Activated naive CD8-positive, alpha-beta T cell treated with anti-CD3 and anti-CD28 coated beads, Interleukin-2, amount 10 ng/mL, durations not matched to agents 7 days and 5 days (primary cell): ENCODE measurements at places on chromosomes 5 and 9. TPM values are rescaled to one million over a fixed set of nuclear protein-coding genes. Genes with fewer than 3 reads are reported as not detected.

GRCh38 chr9:90307167-90307833 lies 335.3 kb downstream of the DIRAS2 start:
- DNase-seq: no peak

- DNase-seq: no peak
Observed at GRCh38 chr9:120775859-120776258, 17.4 kb downstream of the FBXW2 start.

DNA sequence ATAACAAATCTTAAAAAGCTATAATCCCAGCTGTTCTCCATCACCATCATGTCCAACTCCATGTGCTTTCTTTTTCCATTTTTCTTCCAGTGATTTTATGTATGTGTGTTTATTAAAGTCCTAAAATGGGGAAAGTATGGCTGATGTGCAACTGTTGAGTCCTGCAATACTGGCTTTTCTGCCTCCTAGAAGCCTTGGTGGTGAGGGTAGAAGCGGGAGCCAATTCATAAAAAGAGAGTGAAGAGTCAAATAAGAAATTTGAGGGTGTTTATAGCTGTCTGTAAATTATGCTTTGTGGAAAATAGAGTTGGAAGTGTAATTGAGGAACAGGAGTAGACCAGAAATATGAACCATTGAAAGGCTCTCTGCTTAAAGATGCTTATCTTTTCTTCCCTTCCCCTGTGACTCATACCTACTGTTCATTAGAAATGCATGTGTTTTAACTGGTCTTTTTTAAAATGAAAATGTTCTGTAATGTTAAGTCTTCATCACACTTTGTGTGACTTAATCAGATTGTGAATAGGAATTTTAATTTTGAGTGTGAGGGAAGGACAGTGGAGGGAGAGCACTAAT lies 80.1 kb downstream of the ZCCHC7 start:
- DNase-seq: no peak

GRCh38 chr5:41648996-41649395 lies 138.6 kb upstream of the PLCXD3 start:
- no peak for DNase-seq

DNA sequence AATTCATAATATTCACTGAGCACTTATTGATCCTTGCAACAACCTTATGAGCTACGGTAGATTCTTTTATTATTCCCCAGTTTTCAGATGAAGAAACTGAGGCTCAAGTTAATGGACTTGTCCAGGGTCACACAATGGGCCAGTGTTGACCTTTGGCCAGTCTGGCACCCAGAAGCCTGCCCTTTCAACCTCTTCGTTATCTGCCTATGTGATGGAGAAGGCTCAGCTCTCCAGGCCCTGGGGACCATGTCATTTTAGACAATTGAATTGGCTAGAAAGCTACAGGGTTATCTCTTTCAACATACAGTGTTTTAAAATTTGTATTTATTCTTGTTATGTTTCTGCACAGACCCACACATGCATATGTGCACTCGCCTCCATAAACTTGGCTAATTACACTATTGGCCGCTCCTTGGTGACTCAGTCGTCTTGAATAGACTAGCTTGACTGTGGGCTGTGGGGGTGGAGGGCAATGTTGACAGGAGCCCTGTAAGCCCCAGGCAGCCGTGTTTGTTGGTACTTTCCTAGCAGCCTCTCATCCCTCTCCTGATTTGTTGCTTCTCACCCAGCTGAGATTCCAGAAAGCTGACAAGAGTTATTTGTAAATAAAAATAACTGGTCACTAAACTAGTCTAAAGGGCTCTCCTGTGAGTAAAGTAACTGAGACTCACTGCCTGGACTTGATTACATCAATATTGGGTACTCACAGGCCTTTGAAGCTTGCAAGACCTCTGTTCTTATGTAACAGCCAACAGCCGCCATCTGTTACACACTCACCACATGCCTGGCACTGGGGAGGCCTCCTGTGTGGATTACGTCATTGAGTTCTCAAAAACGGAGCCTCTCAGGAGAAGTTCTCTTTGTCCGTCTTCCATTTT lies 8.5 kb upstream of the ANGPTL2 start:
- no peak for DNase-seq

GRCh38 chr5:82917584-82917983 lies 159.6 kb downstream of the TMEM167A start:
- DNase-seq: no peak

- no peak for DNase-seq
Observed at GRCh38 chr5:155906046-155906445, 420.9 kb upstream of the SGCD start.

- DNase-seq: no peak
Observed at GRCh38 chr9:129712634-129713401, 40.0 kb downstream of the PTGES start.

The NAIP gene
- 10.1 TPM for total RNA-seq

The TRUB2 gene
- 18.7 TPM for total RNA-seq

- DNase-seq: no peak
Observed at GRCh38 chr9:13267743-13268142, 11.7 kb downstream of the MPDZ start.

DNA sequence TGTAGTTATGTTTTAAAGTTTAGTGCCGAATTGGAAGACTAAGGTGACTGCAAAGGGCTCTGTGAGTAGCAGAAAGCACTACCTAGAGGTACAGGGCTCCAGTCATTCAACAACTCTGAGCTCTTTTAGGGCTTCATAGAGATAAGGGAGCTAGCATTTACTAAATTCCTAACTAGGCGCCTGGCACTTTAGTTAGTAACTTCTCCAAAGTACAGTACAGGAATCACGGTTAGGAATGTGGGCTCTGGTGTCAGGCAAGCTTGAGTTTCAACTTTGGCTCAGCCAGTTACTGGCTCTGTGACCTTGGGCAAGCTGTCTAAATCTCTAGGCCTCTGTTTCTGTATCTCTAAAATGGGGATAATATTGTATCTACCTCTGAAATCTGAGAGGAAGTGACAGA lies 115.3 kb downstream of the SLIT3 start:
- DNase-seq: no peak

The GFPT2 gene
- total RNA-seq: 10.1 TPM

The FGD3 gene
- 161 TPM for total RNA-seq

DNA sequence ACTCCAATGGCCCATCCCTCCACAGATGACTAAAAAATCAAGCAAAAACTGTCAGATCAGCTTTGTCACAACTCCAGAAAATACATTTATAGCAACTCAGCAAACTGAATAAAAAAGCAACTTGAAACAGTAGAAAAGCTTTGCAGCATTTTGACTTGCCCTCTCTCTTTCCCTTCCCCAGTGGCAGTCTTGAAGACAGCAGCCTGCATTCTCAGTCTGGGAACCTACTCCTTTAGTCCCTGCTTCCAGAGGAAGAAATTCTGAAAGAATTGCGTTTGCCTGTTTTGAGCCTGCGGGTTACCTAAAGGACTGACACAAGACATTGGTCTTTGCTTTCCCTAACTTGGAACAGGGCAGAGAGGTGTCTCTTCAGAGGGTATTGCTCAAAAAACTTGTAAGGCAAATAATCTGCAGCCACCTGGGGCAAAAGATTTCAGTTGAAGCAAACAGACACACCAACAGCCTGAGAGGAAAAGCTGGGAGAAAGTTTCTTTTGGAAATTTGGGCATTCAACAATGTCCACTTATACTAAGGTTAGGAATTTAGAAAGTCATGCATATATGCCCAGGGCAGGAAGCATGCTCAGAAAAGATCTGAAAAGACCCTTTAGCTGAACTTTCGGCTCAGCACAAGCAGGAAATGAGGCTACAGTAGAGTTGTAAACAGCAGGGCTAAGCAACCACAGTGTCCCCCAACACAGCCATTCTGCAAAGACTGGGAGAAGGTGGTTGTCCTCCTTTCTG lies 15.2 kb upstream of the SLC35D2 start:
- no peak for DNase-seq

DNA sequence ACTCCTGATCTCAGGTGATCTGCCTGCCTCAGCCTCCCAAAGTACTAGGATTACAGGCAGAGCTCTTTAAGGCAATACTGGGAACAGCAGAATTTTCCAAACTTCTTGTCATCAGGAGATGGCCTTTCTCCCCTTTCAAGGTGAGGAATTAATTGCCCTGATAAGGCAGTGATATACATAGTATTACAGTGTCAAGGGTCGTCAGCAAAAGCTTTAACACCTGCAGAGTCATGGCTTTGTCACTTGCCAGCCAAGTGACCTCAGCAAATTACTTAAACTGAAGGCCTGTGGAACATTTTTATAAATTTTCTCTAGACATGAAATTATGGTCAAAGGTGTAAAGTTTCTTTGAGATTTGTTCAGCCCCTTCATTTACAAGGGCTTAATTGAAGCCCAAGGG lies 59.5 kb downstream of the FBXO38 start:
- no peak for DNase-seq

GRCh38 chr5:160685695-160686094 lies 166.3 kb downstream of the ATP10B start:
- DNase-seq: no peak

DNA sequence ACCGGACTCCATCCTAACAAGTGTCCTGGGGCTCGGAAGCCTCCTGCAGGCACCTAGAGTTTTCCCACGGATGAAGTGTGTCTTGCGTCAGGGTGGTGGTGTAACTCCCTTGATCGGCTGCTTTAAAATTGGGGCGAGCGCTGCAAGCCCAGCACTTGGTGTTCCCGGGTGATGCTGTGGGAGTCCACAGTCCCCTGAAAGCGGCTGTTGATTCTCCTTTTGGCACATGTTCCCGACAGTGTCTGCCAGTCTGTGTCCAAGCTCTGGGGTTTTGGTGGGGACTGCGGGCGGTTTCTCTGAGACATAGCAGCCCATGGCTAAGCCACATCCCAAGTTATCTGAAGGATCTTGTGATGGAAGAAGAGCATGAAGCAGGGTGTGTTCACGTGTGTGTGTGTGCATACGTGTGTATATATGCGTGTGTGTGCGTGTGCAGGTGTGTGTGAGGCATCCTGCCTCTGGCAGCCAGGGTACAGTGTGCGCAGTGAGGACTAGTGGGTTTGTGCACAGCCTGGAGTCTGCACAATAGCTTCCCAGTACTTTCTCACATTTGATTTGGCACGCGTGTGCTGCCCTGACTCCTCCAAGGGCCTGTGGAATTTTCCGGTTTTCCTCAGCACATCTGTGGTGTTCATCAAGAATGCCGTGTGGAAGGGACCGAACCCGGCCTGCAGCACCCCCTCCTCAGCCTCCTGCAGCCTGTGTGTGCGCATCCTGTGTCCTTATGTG lies 16.9 kb downstream of the SLC25A48 start:
- DNase-seq: no peak

The TRPM3 gene
- total RNA-seq: not detected

DNA sequence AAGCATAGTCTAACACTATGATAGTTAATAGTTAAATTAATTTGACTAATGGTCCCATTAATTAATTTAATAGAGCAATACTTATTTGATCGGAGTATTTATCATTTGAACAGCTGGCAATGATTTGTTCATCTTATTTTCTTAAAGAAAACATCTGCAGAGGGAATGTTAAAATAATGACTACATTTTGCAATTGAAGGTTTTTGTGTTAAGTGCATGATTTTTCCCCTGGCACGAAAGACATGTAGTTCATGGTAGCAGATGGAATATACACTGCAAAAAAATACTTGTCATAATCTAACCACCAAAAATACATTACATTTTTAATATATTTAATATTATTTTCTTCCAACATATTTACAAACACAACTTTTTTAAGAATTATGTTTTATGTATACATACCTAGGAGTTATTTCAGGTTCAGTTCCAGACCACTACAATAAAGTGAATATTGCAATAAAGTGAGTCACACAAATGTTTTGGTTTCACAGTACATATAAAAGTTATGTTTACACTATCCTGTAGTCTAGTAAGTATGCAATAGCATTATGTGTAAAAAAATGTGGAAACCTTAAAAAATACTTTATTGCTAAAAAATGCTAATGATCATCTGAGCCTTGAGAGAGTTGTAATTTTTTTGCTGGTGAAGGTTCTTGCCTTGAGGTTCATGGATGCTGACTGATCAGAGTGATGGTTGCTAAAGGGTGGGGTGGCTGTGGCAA lies 292.6 kb upstream of the DAB2 start:
- DNase-seq: no peak
